A549 treated with DMSO at 1 μM for 4 hours (cell line): ENCODE measurements at places on chromosomes 3 and 15. TPM values are rescaled to one million over a fixed set of nuclear protein-coding genes. Genes with fewer than 3 reads are reported as not detected.

ASB14 gene
- total RNA-seq = not detected in 5 replicates

SPATA12 gene
- total RNA-seq = 0.45 to 0.64 TPM (median 0.52 TPM) in 5 replicates

KBTBD13 gene
- 0.02 TPM in 1 of 5 replicates, not detected in the others for total RNA-seq

OXTR gene
- total RNA-seq = 7.8 to 11.7 TPM (median 10.2 TPM) in 5 replicates

ULK4 gene
- total RNA-seq = 4.0 to 10.2 TPM (median 5.2 TPM) in 5 replicates

C3orf49 gene
- total RNA-seq = not detected in 5 replicates
